ENCODE measurements at places on chromosomes 5 and 9.

- DNase-seq, result no peak
These were observed 62.9 kb upstream of the TNFAIP8 start for GRCh38 chr5:119292701-119293515.

DNA sequence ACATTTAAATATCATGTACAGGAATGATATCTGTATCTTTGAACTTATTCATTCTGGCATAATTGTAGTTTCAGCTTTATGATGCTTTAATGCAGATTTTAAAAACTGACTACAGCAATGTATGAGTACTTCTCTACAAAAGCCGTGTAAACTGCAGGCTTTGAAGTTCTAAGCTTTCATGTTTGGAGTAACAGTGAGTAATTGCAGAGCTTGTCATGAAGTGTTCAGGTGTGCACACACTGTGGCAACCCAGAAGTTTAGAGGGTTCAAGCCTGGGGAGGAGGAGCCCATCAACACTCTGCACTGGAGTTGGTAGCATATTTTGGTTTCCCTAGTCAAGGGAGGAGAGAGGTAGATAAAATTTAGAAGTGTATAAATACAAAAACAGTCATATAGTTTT, 130.9 kb downstream of the CD180 start:
- no peak for DNase-seq

GRCh38 chr5:127985811-127986325, 97.7 kb upstream of the SLC12A2 start:
- DNase-seq, result no peak

GRCh38 chr9:117919538-117919937, 215.3 kb downstream of the TLR4 start:
- no peak for DNase-seq

- no peak for DNase-seq
These were observed 23.2 kb upstream of the GOLGA1 start for GRCh38 chr9:124964056-124964455.

DNA sequence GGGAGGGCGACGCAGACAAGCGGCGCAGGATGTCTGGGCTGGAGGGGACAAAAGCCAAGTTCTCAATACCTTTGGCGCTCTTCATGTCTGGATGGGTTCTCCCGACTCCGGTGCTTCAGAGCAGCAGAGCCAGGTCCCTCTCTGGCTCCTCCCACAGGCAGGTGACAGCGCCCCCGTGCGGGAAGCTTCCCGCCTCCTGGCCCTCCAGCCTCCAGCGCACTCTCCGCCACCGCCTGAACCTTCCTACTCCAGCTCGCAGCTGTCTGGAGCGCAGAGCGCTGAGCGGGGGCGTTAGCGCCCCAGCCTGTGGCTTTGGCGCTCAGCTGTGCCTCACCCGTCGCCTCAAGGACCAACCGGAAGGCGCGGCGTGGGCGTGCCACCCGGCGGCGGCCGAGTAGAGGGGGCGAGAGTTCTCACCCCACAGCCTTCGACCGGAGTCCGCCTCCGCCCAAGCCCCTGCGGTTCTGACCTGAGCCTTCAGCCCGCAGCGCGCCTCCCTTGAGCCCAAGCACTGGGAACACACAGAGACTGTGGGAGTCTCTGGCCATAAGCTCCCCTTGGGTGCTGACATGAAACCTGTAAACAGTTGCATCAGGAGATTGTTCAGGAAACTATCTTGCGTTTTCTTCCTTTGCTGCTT, at the start of gene SLCO4C1:
SLCO4C1 (minus strand) TSS at position 107 of the 640 bp plus-strand sequence; CDS start at position 85, 22 bp downstream.
- DNase-seq, result peak; percentile 57

DNA sequence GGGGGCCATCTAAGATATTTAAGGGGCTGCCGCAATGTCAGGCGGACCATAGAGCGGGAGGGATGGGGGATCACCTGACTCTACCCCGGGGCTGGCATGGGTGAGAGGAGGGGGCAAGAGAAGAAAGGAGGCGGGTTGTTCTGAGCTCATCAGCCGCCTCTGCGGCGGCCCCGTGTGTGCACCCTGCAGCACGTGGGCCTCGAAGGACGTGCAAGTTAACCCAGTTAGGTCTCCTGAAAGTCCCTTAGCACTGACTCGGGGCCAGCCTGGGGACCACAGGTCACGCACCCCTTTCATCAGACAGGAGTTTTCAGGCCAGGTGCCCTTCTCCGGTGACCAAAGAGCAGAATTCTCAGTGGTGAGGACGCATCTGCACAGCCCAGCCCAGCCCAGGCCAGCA, 58.0 kb downstream of the UBE2QL1 start:
- DNase-seq, result no peak

DNA sequence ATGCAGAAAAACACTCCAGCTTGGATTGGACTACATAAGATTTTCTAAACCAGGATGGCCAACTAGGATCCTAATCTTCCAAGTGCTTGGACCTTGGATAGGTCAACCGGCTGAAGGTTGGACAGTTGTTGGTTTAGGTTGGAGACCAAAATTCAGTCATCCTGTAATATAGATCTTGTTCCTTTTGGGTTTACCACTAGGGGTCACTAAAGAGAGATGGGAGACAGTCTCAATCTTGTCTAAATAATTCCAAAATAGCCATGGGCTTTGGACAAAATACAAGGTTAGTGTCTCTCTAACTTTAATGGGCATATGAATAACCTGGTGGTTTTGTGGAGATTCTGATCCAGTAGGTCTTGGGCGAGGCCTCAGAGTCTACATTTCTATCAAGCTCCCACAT, 148.7 kb upstream of the ERCC6L2 start:
- no peak for DNase-seq

DNA sequence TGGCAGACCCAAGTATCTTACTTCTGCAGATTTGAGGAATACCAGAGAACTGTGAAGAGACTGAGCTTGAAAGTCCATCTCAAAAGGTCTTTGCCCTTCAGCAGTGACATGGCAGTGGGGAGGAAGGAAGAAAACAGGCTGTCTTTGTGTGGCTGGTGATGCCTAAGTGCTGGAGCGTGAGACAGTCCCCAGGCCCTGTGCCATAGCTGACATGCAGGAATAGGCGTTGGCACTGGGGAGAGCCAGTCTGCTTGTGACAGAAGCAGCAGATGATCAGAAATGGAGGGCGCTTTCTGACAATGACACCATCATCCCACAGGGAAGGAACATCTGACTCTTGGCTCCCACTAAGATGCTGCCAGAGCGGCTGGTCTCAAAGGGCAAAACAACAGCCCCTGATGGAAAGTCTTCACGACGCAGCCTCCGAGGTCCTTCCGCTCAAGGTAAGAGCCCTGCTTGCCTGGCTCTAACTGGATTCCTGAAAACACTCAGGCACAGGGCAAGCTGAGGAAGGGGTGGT, 15.5 kb upstream of the GLRX start:
- DNase-seq, result no peak

DNA sequence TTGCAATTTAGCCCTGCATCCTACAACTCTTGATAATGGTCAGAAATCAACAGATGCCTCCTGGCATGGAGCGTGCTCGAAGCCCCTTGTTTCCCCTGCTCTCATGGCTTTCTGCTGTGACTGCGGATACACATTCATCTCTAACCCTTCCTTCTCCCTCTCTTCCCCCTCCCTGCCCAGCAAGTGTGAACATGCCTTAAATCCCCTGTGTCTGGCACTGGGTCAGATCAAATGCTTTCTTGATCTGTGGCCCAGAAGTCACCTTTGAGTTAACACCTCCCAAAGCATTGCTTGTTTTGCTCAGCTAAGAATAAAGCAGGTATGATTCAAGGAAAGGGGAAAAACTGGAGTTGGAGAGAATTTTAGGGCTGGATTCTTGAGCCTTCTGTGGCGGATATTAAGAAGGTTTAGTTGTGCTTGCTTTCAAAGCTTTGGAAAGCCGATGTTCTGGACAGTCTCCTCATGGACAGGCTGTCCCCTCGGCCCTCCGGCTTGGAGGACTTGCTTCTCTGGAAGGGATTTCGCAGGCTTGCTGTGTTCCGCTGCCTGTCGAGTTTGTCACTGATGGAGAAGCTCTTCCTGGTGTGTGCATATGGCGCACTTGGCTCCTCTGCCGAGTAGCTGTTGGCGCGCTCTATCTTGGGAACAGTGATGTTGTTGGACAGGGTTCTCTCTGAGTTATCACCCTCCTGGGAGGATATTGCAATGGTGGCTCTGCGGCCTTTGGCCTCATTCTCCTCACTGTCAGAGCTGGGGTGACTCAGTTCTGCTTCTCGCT, 121.3 kb upstream of the KLF9 start:
- DNase-seq, result no peak

- no peak for DNase-seq
These were observed 38.5 kb downstream of the SNCAIP start for GRCh38 chr5:122350496-122350895.

DNA sequence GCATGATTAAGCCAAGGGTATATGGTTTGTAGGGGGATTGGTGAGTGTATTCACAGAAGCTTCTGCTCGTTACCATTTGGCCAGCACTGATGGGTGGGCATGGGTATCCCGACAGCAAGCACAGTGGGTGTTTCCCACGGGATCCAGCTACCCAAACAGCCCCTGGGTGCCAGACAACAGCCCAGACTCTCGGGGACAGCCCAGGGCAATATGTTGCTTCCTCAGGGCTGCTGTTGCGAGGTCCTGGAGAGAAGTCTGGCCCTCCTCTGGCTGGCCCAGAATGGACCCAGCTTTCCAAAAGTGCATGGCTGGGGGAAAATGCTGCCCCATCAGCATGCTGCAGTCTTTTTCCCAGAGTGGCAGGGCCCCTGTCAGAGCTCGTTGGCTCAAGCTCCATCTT, 247.0 kb downstream of the IRX1 start:
- no peak for DNase-seq

GRCh38 chr5:143560378-143560777, 156.9 kb upstream of the NR3C1 start:
- no peak for DNase-seq

- DNase-seq, result no peak
These were observed 16.3 kb upstream of the KCNV2 start for GRCh38 chr9:2700909-2701550.

Measured in effector CD4-positive, alpha-beta T cell (primary cell).